ENCODE measurements at places on chromosomes 12 and 14.

- DNase-seq, result no peak
Measured at GRCh38 chr12:107263980-107264379, 170.6 kb upstream of the CRY1 start.

GRCh38 chr12:53065470-53065869, 13.7 kb downstream of the SPRYD3 start:
- DNase-seq, result no peak

GRCh38 chr14:36653413-36653812, 8.2 kb upstream of the PAX9 start:
- DNase-seq, result no peak

DNA sequence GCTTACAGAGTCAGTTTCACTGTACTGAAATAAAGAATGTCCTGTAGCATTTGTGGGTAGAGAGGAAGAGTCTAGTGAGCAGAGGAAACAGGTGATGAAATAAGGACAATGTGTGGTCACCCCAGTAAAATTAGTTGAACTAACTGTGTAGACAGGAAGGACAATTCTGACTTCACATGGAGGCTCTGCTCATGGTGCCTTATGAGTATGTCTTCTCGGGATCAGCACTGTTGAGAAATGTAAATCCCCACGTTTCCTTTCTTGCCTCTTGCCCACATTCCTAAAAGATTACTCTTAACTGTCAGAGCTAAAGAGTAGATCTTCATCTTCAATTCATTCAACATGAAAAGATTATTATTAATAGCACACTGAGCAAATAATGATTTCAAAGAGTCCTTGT, 113.2 kb upstream of the FLRT2 start:
- no peak for DNase-seq

DNA sequence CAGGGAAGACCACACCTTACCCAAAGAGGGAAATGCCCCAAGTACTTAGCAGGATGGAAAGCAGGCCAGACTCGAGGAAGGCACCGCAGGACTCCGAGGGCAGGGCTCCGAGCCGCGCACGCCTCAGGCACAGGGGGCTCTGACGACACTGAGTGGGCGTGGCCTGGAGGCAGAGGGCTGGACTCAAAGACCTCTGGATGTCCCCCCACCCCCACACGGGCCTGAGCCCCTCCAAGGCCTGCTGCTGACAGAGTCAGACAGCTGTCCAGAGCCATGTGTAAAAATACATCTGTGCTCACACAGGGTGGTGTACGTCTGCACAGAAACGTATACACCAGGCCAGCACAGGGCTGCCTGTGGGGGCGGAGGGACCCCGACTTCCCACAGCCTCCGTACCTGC, 1.4 kb downstream of the AKT1 start:
- DNase-seq, result no peak

DNA sequence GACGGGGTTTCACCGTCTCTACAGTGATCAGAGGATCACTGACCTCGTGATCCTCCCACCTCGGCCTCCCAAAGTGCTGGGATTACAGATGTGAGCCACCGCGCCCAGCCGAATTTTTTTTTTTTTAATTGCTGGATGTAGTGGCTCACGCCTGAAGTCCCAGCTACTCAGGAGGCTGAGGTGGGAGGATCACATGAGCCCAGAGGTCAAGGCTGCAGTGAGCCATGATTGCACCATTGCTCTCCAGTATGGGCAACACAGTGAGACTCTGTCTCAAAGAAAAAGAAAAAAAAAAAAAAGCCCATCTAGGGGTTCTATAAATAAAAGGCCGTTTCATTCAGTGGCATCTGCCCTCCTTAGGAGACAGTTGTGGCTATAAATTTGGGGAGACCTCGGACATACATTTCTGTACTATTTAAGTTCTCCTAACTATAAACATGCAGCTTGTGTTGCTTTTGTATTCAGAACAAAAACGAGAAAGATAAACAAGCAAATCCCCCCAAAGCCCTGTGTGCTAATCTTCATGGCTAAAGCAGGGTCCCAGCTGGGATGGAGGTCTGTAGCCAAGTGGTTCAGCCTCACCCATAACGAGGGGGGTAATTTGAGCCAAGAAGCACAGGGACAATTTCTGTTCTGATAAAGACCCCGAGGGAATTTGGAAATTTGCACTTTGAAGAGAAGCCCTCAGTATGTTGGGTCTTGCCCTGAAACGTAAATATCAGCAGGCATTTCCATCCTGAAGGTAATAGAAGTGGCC, 35.0 kb upstream of the BCL7A start:
- no peak for DNase-seq

DNA sequence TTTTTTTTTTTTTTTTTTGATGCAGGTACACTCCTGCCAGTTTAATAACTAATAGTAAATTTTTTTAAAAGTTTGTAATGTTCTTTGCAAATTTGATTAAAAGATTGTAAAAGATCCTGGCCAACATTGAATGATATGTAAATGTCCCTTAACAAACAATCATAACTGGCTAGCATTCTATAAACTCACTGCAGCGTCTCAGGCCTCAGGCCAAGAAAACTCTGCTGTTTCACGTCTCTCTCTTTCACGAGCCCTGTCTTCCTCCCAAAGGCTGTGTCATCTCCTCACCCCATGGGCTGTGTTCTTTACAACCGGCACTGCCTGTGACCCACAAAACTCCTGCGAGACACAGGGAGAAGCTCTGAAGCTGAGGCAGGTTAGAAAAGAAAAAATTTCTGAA, 103.3 kb downstream of the NUAK1 start:
- DNase-seq, result no peak

- no peak for DNase-seq
Measured at GRCh38 chr12:47577206-47577989, 128.4 kb downstream of the RPAP3 start.

- DNase-seq, result no peak
Measured at GRCh38 chr14:94689985-94690400, 77.8 kb downstream of the SERPINA3 start.

DNA sequence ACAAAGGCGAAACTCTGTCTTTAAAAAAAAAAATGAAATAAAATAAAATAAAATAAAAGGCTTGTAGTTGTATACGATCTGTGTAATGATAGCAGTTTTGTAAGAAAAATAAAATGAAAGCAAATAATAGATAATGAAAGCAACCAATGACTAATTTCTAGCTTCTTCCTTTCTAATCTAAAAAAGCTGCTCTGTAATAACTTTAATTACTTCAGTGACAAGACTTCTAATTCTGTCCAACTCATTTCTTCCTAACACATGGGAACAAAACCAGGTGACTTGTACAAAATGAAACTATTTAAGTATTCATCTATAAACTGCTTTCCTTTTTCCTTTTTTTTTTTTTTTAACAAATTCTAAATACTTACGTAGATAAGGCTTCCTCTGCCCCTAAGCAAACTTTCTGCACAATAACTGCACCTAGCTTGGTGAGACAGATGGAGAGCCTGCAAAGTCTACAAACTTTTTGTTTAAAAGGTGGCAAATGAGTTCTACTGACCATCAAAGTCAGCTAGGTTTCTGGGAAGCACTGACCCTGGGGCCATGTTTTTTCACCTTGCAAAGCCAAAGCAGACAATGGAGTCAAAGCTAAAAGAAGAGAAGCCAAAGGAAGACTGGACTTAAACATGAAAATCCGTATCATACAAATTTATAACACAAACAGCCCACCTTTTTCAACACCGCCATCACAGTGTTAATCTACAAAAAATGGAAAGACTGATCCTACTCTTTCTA, 28.2 kb downstream of the DENND5B start:
- DNase-seq, result no peak

DNA sequence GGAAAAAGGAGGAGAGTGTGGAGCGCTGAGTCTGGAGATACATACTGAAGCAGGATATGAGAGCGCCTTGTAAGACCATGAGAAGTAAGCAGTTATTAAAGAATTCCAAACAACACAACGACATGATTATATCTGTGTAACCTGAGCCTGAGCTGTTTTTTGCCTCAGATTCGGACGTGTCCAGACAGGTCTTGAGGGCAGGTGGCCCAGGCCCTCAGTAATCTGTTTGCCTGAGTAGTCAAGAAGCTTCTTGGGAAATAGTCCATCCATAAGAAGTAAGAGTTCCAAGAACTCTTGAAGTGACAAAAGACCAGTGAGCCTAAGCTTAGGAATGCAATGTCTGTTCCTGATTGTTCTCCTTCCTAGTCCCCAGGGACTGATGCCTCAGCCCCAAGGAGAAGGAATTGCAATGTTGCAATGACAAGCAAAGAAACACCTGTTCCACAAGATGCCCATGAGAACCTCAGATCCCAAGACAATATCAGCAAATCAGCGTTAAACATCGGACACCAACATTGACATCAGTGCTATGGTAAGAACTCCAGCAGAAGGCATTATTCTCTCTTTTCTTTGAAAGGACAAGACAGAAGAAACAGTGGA, 34.7 kb upstream of the ADAMTS20 start:
- peak; percentile 30 for DNase-seq

DNA sequence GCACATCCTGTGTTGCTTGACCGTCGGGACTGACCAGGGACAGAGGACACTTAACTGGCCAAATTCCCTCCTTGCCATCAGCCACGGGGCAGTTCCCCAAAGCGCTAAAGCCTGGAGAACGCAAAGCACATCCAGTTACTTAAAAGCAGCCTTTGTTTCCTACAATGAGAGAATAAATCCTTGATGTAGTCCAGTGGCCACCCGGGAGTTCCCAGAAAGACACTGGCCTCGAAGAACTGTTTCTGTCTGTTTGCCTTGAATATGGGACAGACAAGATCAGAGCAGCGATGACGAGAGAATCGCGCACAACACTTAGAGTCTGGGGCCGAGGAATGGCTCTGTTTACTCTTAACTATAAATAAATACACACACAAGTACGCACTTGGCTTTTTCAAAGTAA, 102.2 kb downstream of the TNFAIP2 start:
- DNase-seq, result no peak

- DNase-seq, result no peak
Measured at GRCh38 chr12:3003357-3003992, 44.3 kb downstream of the TEAD4 start.

DNA sequence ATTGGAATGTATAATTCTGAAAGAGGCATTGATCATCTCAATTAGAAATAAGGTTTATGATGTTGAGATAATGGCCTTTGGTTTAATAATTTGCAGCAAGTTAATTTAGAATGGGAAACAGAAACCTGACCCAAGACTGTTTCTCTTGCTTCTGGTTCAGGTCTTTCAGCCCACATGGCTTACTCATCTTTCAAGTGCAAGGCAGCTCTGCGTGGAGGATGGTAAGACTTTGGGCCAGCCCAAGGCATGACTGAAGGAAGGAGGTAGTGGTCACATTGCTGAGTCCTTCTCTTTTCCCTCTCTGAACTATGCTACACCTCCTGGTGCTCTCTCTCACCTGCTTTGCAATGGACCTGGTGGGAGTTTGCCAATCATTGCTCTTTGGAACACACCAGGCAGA, 98.7 kb downstream of the CAND1 start:
- DNase-seq, result no peak

- DNase-seq, result no peak
Measured at GRCh38 chr14:99124482-99125105, 147.4 kb downstream of the BCL11B start.

GRCh38 chr12:104680070-104680469, 223.3 kb downstream of the CHST11 start:
- peak; percentile 6 for DNase-seq

DNA sequence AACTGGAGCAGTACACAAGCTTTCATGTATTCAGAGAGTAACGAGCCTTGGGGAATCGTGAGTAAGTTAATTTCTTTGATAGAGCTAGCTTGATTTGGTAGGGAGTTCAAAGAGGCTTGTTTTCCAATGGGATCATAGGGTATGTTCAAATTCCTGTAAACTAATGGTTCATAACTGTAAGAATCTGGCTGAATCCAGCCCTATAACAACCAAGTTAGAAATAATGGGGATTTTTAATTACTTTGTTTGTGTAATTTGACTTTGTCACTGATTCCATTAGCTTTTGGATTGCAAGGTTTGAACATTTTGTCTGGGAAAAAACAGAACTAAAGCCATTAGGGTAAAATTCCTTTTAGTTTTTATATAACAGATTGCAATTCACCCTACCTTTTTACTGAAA, 94.0 kb downstream of the WNK1 start:
- no peak for DNase-seq

- peak; percentile 92 for DNase-seq
Measured at GRCh38 chr14:75277008-75277814, 1.4 kb upstream of the FOS start.

DNA sequence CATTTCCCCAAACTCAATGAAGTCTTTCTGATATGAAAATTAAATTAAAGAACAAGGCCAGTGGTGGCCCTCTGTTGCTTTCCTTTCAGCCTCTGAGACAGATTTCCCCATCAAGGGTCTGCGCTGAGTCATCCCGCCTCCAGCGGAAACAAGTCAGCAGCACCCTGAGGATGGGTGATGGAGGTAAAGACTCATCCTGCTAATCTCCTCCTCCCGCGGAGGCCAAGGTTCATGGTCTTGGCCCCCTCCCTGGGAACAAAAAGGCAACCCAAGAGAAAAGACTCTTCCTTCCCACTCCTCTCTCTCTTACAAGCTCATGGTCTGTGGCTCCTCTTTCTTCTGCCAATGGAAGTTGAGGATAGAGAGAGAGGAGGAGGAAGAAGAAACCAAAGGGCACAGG, 9.0 kb upstream of the NUMB start:
- DNase-seq, result no peak

GRCh38 chr12:7610006-7610405, 55.7 kb downstream of the APOBEC1 start:
- DNase-seq, result no peak

DNA sequence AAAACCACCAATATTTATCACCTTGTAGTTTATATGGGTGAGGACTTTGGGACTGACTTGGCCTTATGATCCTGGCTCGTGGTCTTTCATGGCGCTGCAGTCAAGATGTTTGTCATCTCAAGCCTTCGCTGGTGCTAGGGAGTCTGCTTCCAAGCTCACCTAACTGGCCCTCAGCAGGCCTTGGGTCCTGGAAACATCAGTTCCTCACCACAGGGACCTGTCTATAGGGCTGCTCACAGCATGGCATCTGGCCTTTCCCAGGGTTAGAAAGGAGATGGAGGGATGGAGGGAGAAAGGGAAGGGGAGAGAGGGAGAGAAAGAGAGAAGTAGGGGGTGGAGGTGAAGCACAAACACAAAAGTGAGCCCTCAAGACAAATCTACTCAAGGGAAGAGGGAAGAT, 31.7 kb downstream of the VCPKMT start:
- DNase-seq, result no peak

DNA sequence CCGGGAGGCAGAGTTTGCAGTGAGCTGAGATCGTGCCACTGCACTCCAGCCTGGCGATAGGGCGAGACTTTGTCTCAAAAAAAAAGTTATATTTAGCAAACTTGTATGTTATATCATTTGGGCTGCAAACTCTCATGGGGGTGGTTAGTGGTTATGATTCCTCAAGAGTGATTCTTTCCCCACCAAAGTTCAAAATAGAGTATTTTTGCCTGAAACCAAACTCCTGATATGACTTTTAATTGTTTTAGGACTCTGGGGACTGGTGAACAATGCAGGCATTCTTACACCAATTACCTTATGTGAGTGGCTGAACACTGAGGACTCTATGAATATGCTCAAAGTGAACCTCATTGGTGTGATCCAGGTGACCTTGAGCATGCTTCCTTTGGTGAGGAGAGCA, 18.6 kb downstream of the HSD17B6 start:
- no peak for DNase-seq

DNA sequence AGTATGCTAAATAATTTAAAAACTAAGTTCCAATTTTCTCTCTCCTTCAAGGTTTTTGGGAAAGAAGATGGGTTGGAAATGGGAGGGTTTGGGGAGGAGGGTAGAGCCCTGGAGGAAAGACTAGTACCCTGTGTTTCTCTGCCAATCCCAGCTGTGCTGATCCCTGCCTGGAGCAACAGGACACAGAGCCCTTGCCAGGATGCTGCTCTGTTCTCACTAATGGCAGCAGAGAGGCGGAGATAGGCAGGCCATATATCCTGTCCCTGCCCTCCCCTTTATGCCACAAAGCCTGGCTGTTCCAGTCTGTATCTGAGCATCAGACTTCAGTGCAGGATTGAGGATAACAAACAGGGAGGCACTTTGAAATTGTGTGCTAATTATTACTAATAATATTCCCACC, 99.0 kb downstream of the C12orf75 start:
- no peak for DNase-seq
